Putamen (tissue), 1 donor: ENCODE measurements at places on chromosomes 1 and 21.

GRCh38 chr1:25006770-25007169 lies 76.7 kb upstream of the RUNX3 start:
- no peak for DNase-seq

GRCh38 chr1:226603022-226603857 lies 54.7 kb downstream of the STUM start:
- DNase-seq: peak; percentile 67

DNA sequence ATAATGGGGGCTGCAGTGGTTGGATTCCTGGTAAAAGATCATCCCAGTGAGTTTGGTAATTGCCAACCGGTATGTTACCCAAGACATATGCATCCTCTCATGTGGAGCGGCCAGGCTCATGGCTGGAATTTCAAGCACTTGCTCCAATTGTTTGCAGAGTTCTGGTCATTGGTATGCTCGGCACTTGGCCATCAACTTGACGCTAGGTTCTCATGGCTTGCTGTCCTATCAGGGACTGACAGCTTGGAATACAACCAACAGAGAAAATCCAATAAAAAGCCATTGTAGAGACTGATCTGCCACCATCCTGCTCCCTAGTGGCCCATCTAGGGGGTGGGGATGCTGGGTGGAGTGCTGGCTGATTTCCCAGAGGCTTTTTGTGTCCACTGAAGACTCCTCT lies 120.9 kb downstream of the EDEM3 start:
- no peak for DNase-seq

GRCh38 chr1:86491171-86491950 lies 22.6 kb downstream of the CLCA1 start:
- DNase-seq: no peak

DNA sequence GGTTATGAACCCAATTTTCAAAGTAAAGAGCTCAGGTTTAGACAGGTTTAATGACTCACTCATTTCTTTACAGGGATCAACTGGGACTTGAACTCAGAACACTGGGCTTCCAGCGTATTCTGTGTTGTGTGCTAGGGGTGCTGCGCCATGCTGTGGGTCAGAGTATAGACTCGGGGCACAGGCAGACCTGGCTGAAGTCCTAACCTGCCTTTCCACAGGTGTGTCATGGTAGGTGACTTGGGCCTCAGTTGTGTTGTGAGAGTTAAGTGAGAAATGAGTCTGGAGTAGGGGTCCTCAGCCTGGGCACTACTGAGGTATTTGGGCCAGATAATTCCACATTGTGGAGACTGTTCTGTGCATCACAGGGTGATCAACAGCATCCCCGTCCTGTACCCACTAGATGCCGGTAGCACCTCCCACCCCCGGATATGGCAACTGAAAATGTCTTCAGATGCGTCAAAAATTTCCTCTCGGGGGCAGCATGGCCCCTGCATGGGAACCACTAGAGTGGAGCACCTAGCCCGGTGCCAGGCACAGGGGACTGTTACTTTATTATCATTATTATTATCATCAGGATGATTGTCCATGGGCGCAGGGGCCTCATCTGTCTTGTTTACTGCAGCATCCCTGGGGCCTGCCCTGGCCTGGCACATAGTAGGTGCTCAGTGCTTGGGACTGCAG lies 575.5 kb downstream of the PTPRU start:
- no peak for DNase-seq

DNA sequence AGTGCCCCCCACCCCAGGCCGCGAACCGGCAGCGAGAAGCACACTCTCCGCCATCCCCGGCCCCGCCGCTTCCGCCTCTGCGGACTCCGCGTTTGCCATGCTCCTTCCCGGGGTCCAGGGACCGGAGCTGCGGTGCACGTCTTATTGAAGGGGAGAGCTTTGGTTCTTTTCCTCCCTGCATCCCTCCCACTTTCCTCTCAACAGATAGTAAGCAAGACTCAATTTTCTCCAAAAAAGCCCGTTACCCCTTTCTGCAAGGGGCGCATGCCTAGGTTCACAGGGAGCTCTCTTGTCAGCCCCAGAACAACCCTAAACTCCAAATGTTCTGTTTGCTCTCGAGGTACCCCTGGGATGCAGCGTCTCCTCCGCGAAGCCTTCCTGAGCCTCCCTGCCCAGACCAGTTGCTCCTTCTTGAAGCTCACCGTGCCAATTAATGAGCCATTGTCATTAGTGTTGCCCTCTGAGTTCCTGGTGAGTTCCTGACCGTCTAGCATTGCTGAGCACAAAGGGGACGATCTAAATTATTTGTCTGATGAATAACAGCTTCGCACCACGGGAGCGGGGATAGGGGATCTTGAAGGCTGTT lies 8.1 kb downstream of the FOXD3 start:
- no peak for DNase-seq

GRCh38 chr21:32007456-32007855 lies 134.6 kb downstream of the HUNK start:
- no peak for DNase-seq

GRCh38 chr1:210201681-210202080 lies 30.9 kb upstream of the SERTAD4 start:
- no peak for DNase-seq

DNA sequence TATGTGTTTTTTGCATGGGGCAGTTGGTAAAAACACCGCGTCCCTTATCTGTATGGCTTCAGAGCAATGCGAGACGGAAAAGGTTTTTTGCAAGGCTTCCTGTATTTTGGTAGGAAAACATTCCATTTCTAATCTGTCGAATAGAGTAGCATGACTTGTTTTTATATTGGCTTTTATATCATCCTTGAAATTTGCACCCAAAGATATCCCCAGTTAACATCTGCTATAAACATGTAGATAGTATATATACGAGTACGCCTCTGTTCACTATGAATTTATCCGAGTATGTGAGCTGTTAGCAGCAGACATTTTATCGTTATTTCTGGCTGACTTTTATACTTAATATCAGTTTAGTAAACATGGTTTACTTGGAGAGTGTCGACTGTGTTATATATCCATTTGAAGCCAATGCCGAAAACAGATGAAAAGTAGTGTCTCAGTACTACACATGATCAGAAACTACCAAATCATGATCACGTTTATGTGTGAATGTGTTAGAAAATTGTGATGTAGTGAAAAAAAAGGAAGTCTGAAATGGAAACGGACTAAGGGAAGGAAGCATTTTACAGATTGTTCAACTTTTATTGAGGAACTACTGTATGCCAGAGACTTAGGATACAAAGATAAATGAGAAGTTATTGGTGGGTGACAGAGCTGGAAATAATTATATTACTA lies 1.0 kb downstream of the LEPR start:
- no peak for DNase-seq

DNA sequence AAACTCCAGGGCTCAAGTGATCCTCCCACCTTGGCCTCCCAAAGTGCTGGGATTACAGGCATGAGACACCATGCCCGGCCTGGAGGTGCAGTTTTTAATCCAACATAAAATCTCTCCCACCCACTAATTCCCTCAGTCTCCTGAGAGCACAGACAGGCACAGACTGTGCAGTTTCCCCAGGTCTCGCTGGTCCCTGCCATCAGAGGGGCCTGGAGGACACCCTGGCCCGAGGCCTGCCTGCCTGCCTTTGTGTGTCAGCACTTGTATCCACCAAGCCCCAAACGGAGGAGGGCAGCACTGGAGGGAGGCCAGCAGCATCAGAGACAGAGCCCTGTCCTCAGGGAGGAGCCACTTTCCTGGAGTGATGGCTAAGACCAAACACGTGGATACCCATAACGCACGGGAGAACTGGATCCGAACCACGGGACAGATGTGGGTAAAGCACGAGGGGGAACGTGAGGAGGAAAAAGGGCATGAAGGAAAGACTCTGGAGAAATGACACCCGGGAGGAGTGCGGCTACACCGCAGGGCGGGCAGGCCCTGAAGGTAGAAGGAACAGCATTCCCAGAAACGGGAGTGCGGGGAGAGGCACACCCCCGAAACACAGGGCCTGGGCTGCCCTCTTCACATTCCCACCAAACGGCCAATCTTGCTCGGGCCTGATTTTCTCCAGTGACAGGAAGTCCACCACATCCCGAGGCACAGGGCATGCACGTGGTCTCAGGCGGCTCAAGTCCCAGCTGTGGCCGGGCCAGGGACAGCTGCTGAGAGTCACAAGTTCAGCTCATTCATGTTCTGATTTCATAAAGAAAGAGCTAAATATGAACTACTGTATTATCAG lies 29.7 kb downstream of the NPHP4 start:
- DNase-seq: no peak

GRCh38 chr1:53557369-53557768 lies 98.2 kb downstream of the DMRTB1 start:
- no peak for DNase-seq

- DNase-seq: no peak
These were observed 162.8 kb downstream of the NEGR1 start for GRCh38 chr1:72119491-72119890.

DNA sequence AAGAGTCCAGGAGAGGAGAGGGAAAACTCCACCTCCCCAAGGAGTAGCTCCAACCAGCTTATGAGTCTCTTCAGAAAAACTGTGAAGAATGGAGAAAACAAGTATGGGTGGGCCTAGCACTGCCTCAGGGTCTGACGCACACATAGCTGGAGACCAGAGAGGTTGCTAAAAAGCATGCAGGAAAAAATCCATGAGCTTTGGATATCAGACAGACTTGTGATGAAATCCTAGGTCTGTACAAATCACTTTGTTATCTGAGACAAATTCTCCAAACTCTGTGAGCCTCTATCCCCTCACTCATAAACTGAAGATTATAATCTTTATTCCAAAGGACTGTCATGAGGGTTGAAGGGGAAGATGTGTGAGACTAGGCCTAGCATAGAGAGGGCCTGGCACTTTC lies 141.5 kb upstream of the FGGY start:
- no peak for DNase-seq

- DNase-seq: no peak
These were observed 68.4 kb downstream of the RAB3GAP2 start for GRCh38 chr1:220203816-220204215.

DNA sequence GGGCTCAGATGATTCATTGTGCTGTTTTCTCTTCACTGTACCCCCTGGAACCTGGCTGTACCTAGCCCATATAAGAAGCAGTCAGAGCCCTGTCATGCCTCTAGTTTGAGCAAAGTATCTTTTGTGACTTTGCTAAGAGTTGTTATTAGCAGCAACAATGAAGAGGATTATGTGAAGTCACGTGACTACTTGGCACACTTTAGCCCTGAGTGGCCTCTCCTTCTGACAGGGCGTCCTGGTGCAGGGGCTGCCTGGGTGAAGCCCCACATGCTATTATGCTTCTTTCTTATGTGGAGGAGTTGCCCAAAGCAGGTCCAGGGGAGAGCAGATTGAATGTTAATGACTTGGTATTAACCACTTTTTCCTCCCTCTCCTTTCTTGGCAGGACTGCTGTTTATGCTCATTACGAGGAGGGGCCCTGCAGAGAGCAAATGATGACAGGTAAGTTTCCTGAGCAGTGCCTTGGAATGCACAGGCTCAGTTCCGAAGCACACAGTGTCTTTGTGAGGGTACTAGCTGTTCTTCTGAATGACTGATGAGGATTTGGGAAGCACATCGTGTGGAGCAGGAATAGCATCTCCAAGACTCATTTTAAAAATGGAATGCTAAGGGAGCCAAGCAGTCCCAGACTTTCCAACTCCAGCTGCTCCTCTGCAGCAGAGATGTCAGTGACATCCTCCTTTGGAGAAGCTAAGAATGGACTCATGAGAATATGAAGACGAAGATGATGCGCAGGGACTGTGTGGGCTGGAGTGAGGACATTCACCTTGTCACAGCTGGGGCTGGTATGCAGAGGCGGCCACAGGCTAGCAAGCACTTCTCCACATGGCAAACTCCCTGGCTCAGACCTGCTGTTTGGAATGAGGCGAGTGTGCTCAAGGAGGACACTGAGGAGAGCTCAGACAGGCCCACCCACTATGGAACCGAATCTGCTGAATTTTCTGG lies 15.2 kb upstream of the ST3GAL3 start:
- peak; percentile 54 for DNase-seq

- DNase-seq: no peak
These were observed 490 bp downstream of the SERINC2 start for GRCh38 chr1:31413405-31414001.

GRCh38 chr1:62090016-62090415 lies 104.6 kb upstream of the L1TD1 start:
- no peak for DNase-seq

DNA sequence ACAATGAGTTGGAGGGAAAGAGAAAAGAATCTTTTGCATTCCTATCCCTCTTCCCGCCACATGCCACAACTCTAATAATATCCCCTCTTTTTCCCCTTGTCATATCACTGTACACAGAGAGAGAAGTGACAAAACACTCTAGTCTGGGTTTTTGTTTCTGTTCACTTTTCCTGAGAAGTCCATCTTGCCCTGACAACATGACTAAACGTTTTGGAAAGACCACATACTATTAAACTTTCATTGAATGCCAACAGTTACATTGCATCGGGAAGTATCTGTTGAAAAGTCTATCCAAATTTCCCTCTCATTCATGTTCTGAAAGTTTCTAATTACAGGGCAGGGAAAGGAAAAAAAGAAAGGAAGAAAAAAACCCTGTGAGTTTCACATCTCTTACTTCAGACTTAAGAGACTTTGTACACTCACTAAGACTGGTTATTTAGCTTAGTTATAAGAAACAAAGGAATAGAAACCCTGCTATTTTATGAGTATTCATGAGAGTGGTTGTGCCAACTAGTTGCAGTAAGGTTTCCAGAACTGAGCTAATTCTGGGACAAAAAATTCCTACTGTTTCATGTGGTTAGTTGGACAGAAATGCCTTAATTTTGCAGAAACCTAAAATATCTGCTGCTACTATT lies 16.9 kb downstream of the PLA2G4A start:
- no peak for DNase-seq

GRCh38 chr21:45804809-45805313 lies 161.3 kb downstream of the PCBP3 start:
- DNase-seq: no peak

DNA sequence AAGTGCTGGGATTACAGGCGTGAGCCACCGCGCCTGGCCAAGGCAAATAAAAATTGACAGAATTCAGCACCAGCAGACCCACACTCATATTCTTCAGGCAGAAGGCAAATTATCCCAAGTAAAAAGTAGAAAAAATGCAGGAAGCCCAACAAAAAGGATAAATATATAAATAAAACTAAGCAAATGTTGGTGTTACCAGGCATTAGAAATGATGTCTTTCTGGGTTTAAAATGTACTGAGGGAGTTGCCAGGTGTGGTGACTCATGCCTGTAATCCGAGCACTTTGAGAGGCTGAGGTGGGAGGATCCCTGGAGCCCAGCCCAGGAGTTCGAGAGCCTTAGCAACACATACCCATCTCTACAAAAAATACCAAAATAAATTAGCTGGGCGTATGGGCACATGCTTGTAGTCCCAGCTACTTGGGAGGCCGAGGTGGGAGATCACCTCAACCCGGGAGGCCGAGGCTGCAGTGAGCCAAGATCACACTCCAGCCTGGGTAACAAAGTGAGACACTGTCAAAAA lies 6.3 kb downstream of the INTS11 start:
- peak; percentile 59 for DNase-seq

- no peak for DNase-seq
These were observed 566.0 kb downstream of the AJAP1 start for GRCh38 chr1:5220421-5220820.

- DNase-seq: no peak
These were observed 282.4 kb upstream of the SGIP1 start for GRCh38 chr1:66251546-66251945.

- no peak for DNase-seq
These were observed 141.7 kb downstream of the EIF4G3 start for GRCh38 chr1:21034725-21035628.

- DNase-seq: no peak
These were observed 89.5 kb downstream of the KCNJ15 start for GRCh38 chr21:38346286-38346685.

GRCh38 chr21:31326522-31327242 lies 17.4 kb downstream of the TIAM1 start:
- DNase-seq: no peak
